ENCODE measurements at places on chromosomes 13 and 19. TPM values are rescaled to one million over a fixed set of nuclear protein-coding genes. Genes with fewer than 3 reads are reported as not detected.

Gene ZNF581
- 21.0 TPM for total RNA-seq

Gene PDX1
- not detected for total RNA-seq

Gene ANKRD24
- 0.52 TPM for total RNA-seq

Gene TMEM161A
- total RNA-seq: 24.0 TPM

Gene AZU1
- not detected for total RNA-seq

Gene CEACAM5
- total RNA-seq: not detected

Gene THSD8
- total RNA-seq: 26.6 TPM

Gene FCAR
- total RNA-seq: not detected

Gene ATCAY
- total RNA-seq: not detected

Gene ZNF575
- 3.7 TPM for total RNA-seq

Gene RPL28
- total RNA-seq: 2,547 TPM

Gene CATSPERD
- not detected for total RNA-seq

Gene UTP14C
- total RNA-seq: 12.9 TPM

Gene ZNF418
- 1.5 TPM for total RNA-seq

Gene LGI4
- 0.27 TPM for total RNA-seq

Gene ATXN8OS
- not detected for total RNA-seq

Gene GPR4
- not detected for total RNA-seq

Gene TYROBP
- not detected for total RNA-seq

Gene KLK13
- total RNA-seq: not detected

Gene OLFM4
- total RNA-seq: not detected

Gene PLIN5
- not detected for total RNA-seq

Gene APC2
- 0.05 TPM for total RNA-seq

Gene PRX
- total RNA-seq: 0.80 TPM

Gene PLPPR3
- not detected for total RNA-seq

Gene DCAF15
- 71.9 TPM for total RNA-seq

Gene MISP3
- total RNA-seq: 2.1 TPM

Gene NLRP9
- total RNA-seq: not detected

Gene TNNI3
- not detected for total RNA-seq

Gene NKPD1
- total RNA-seq: 0.18 TPM

Gene TEX101
- total RNA-seq: not detected

Gene ZNF773
- 8.2 TPM for total RNA-seq

Gene TTYH1
- 0.80 TPM for total RNA-seq

Gene RUBCNL
- 0.23 TPM for total RNA-seq

Gene CCDC169
- 0.32 TPM for total RNA-seq

Gene IL12RB1
- 93.4 TPM for total RNA-seq

Gene GRIN2D
- total RNA-seq: 0.09 TPM

Gene ZNF235
- 5.3 TPM for total RNA-seq

Gene ZNF682
- total RNA-seq: 5.8 TPM

Gene KIR3DL1
- total RNA-seq: not detected

Gene ELSPBP1
- not detected for total RNA-seq

Gene IGFL1
- not detected for total RNA-seq

Gene ANO8
- 13.4 TPM for total RNA-seq

Gene CERS1
- total RNA-seq: not detected

Gene ZNF71
- total RNA-seq: 5.5 TPM

Gene CTXN1
- total RNA-seq: not detected

Gene IFNL1
- total RNA-seq: 0.25 TPM

Gene KLC3
- total RNA-seq: not detected

Gene UBE2L5
- not detected for total RNA-seq

Gene SPACA4
- not detected for total RNA-seq

Gene RDH8
- not detected for total RNA-seq

Gene GNG7
- 0.14 TPM for total RNA-seq

Gene PRR36
- total RNA-seq: not detected

Gene ZNF20
- total RNA-seq: 2.8 TPM

Gene SERPINE3
- not detected for total RNA-seq

Gene MATK
- total RNA-seq: 18.8 TPM

Gene PNMA8C
- total RNA-seq: not detected

Data from T-helper 2 cell treated with Interferon-gamma antibody and Interleukin-4, amounts not matched to agents 100 ng/mL and 5 ng/mL, for 36 hours (primary cell).